ENCODE measurements at places on chromosomes 7 and 10.

DNA sequence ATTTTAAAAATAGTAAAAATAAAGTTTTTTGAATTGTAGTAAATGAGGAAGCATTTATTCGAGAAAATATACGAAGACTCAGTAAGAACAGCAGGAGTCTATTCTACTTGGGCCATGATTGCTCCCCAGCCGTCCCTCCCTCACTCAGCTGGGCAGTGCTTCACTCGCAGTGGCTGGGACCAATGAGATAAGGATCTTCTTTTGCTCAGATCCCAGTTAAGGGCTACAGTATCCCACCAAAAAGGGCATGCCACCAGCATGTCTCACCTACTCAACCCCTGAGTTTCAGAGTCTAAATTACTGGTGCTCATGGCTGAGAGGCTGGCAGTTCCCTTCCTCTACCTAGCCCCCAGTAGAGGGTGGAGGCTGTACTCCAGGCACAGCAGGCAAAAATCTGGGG lies 455.7 kb upstream of the PFKP start:
- DNase-seq, result peak; percentile 67

DNA sequence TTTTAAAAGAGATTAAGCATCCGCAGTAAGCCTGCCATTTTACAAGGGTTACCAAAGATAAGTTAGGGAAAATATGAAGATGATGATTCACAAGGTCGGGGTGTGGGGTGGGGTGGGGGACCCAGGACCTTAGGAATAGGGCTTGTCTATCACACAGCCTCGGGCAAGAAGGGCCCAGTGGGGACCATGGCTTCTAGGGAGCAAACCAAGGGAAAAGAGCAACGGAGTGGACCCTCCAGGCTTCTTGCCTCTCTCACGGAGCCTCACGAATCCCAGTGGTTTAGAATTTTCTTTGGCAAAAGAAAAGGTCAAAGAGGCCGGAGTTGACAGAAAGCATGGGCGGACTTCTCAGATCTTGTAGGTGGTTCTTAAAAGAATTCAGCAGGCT lies 1.3 kb downstream of the PRKCQ start:
- DNase-seq, result no peak

DNA sequence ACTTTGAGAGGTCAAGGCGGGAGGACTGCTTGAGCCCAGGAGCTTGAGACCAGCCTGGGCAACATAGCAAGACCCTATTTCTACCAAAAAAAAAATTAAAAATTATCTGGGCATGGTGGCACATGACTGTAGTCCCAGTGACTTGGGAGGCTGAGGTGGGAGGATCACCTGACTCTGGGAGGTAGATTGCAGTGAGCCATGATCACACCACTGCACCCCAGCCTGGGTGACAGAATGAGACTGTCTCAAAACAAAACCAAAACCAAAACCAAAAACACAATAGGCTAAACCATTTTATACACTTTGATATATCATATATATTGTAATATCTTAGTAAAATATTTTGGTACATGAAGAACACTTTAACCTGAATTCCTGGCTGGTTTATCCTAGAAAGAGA lies 101.6 kb downstream of the RAPGEF5 start:
- no peak for DNase-seq

DNA sequence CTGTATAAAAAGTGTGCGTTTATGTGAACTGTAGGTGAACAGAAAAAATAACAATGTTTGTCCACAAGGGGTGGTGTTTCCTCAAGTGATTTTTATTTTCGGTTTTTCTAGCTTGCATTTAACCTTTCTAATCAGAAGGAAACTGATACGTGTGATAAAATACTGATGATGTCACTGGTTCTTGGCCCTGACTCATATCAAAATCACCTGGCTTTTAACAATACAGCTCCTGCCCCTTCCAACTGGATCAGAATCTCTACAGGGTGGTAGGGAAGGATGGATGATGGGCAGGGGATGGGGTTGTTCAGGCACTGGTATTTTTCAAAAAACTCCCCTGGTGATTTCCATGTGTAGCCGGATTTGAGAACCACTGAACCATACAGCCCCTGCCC lies 10.9 kb downstream of the NPFFR1 start:
- DNase-seq, result no peak

DNA sequence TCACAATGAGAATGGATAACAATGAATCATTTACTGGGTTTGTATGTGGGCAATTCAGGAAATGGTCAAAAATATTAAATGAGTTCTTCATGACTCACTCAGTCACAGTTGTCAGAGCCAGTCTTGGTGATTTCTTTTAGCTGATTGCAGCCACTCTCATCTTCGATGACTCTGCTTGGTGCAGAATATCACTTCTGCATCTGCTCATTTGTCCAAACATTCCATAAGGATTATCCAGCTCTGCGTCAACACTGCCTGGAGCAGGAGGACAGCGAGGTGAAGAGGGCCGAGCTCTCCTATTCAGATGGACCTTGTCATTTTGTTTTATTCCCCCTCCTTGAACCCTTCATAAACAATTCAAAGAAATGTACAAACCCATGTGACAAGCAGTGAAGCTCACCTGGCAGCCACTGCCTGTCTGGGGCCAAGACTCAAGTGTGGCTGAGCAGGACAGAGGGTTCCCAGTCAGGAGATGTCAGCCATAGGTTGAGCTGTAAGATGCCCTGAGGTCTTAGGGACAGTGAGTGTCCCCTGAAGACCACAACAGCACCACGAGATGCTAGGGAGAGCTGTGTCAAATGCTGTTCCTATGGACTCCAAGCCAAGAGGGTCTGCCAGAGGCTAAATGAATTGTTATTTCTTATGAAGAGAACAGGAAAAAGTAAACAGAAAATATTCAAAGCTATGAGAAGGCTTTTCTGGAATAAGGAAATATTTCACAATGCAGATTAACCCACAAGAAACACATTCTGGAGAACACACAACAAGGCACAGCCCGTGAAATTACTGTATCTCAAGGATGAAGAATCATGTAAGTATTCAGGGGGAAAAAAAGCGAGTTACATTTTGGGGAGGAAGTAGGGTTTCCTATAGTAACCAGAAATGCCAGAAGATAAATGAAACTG lies 33.1 kb upstream of the EGFR start:
- DNase-seq, result no peak

DNA sequence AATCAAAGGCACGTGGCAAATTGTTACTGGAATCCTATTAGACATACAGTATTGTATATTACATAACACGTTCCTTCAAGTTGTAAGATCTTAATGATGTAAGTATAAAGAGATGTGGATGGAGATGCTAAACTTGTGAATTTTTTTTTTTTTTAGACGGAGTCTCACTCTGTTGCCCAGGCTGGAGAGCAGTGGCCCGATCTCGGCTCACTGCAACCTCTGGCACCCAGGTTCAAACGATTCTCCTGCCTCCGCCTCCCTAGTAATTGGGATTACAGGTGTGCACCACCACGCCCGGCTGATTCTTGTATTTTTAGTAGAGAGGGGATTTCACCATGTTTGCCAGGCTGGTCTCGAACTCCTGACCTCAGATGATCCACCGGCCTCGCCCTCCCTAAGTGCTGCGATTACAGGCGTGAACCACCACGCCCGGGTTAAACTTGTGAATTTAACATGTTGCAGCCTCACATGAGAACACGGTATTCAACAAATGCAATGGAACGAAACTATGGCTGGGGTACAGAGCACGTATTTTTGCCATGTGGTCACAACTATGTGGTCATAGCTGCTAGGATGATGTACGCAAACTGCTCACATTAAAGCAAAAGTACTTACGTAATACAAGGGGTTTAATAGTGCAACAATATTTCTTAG lies 818 bp upstream of the SUPV3L1 start:
- peak; percentile 43 for DNase-seq

All from islet precursor cell (in vitro differentiated cells).